ENCODE measurements at places on chromosomes 6 and 20. TPM values are rescaled to one million over a fixed set of nuclear protein-coding genes. Genes with fewer than 3 reads are reported as not detected.

DNA sequence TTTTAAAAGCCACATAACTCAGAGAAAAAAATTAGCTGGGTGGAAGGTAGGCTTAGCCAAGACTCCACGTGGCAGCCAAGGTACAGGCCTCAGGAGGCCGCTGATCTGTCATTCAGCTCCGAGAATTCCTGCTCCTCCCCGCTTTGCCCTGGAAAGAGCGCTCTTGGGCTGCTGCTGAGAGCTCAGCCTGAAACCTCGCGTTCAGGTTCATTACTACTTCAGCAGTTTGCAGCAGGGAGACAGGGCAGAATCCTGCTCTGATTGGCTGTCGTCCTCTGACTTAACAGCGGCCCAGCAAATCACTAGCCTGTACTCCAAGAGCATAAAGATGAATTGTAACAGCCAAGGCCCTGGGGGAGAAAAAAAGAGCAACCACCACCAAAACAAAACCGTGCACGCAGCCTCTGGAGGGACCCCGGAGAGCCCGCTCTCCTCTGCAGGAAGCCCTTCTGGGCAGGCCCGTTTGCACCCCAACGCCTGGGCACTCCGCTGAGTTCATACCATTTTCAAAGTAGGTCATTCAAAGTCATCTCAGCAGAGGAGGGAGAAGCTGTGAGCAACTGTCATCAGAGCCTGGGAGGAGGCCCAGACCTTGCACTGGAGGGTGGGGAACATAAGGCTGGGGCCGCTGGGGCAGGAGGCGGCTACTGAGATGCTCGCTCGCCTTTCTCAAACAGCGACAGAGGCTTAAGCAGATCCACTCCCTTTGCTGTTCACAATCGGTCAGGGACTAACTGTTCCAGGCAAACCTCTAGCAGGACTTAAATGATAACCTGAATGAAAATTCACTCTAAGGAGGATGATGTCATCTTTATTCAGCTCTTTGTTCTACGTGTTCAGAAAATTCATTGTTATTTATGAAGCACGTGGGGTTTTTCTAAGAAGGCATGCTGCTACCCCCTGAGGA lies 42.3 kb upstream of the ATXN1 start:
- DNase-seq = peak; percentile 53

The FAM209B gene
- total RNA-seq = not detected

The GSTA3 gene
- not detected for total RNA-seq

DNA sequence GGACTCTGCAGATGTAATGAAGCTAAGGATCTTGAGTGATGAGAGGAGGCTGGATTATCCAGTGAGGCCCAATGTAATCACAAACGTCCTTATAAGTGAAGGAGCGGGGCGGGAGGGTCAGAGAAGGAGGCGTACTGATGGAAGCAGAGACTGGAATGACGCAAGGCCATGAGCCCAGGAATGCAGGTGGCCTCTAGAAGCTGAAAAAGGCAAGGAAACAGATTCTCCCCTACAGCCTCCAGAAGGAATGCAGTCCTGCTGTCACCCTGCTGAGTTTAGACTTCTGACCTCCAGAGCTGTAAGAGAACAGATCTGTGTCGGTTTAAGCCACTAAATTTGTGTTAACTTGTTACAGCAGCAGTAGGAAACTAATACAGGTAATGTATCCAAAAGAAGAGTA lies 227.9 kb downstream of the PTPRT start:
- no peak for DNase-seq

DNA sequence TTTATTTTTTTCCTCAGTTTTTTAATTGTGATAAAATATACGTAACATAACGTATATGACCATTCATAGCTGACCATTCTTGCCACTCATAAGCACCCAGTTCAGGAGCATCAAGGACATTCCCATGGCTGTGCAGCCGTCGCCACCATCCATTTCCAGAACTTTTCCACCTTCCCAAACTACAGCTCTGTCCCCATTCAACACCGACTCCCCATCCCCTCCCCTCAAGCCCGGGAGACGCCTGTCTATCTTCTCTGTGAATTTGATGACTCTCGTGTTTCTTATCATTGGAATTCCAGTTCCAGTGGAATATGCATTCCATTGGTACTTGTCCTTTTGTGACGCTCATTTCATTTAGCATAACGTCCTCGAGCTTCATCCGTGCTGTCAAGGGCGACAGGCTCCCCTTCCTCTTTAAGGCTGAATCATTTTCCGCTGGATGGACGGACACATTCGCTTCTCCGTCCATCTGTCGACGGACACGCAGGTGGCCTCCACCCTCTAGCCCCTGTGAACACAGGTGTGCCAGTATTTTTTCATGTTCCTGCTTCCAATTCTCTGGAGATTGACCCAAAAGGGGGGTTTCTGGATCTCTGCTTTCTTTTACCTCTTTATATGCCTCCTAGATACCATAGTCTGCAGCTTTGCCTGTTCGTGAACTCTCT lies 88.1 kb downstream of the YTHDF1 start:
- DNase-seq = no peak

The DSP gene
- 314 TPM for total RNA-seq

The BPIFB1 gene
- total RNA-seq = not detected

The TP53RK gene
- 6.1 TPM for total RNA-seq

GRCh38 chr6:151437401-151437800 lies 14.5 kb downstream of the RMND1 start:
- no peak for DNase-seq

DNA sequence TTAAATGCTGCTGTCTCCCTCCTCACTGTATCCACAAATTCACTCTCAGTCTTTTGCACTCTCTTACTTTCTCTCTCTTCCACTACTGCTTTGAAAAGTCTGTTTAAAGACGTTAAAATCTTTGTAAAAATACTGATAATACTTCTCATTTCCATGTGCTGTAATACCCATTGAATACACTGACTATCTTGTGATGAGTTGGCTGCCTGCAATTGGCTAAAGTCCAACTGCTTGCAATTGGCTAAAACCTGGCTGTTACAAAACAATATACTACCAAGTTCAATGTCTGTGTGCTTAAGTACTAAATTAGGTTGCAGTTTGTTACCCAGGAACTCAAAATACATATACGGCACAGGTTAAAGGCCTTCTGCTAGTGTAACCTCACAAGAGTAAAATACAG lies 264.8 kb downstream of the THBS2 start:
- no peak for DNase-seq

DNA sequence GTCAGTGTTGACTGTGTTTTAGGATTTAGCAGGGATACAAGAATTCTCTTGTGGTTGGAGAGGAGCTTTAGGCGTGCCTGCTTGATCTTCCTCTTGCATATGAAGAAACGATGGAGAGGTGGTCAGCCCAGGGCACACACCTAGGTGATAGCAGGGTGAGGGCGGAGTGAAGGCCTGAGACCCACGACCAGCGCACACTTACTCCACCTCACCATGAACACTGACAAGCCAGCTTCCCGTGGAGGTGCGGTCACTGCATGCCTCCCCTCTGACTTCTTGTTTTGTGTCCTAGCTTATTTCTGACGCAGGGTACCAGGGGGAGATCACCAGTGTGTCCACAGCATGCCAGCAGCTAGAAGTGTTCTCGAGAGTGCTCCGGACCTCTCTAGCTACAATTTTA lies 8.1 kb downstream of the NELFCD start:
- no peak for DNase-seq

Data from left ventricle myocardium superior (tissue), 1 donor.